ENCODE measurements at places on chromosomes 3 and 15.

DNA sequence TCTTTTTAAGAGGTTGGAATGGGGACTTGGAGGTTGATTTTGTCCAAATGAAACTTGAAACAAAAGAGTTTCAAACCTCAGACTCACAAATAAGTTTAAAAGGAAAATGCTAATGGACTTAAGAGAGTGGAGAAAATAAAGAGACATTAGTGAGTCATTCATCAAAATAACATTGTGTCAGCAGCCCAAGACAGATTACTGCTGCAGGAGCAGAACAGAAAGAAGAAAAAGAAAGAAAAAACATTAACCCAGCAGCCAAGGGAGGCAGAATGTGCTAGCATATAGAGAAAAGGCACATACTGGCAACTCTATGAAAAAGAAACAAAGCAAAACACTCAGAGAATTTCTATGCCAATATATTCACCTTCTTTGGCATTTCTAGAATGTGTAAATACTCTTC is 42.6 kb downstream of the ADAMTS9 start:
- DNase-seq = no peak

DNA sequence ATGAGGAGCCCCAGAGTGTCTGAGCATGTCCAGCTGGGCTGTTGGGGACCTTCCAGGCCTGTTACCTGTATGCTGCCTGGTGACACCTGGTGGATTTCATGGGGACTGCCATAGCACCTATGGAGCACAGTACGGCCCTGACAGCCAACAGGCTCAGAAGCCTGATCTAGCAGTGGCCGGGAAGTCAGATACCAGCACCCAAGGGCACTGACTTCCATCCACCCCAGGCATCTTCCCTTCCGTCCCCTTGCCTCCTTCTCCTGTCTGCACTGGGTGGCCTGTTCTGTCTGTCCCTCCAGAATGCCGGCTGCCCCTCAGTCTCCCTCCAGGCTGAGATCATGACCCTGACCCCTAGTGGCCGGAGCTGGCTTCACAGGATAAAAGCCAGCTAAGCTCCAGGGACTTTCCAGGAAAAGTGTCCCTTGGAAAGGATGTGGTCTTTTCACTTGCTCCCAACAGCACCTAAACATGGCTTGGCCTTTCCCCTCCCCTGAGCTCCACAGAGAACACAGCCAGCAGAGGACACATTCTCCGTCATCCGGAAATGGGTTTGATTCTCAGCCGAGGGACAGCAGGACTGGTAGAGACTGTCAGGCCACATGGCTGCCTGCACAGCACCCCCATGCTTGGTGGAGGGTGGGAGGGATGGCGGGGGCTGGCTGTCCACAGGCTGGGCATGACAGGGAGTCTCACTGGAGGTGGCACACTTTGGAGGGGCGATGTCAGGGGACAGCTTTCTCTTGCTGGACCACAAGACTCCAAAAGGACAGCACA is 9.5 kb downstream of the RPS17 start:
- peak; percentile 81 for DNase-seq

- no peak for DNase-seq
These were observed 74.4 kb upstream of the MDFIC2 start for GRCh38 chr3:70386846-70387245.

- DNase-seq = no peak
These were observed 41.4 kb downstream of the SUMF1 start for GRCh38 chr3:4425707-4426106.

DNA sequence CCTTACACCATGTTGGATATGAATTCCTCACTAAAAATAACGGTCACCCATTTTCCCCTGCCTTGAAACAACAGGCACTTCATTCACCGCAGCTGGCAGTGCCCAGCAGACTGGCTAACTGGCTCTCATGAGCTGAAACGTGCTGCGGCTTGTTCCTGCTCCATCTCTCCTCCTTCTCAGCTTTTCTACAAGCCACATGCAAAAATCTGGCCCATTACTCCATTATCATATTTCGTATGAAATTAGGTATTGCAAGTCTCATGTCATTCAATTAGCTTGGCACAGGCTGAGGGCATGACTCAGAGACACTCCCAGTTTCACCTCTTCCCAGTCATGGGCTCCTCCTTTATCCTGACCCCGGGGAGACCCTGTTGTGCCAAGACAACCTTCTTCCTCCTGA is 60.0 kb downstream of the MAGEF1 start:
- no peak for DNase-seq

DNA sequence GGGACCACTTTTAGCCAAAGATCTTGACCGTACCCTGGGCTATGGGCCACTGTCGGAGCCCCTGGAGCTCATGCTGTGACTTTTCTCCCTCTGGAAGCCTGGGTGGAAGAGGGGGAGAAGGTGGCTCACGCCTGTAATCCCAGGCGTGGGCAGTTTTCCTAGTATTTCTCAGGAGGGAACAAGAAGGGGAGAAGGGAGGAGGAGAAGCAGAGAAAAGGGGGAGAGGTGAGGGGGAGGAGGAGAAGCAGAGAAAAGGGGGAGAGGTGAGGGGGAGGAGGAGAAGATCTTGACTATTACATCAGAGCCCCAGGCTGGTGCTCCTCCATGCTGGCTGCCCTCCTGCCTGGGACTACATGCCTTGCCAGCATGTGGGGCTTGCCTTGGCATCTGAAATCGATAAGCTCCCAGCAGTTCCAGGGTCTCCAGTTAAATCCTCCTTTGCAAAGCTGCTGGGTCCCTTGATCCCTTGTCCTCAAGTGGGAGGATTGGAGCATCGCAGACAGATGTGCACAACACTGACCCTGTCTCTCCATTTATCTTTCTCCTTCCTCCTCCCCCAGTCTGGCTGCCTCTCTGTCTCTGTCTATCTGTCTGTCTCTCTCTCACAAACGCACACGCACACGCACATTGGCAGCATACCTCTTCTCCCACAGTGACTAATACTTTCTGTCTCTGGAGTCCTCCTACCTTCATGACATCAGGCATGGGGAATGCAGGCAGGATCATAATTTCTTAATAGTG is 41.6 kb downstream of the MRAS start:
- no peak for DNase-seq

- no peak for DNase-seq
These were observed 10.1 kb downstream of the CEMIP start for GRCh38 chr15:80789296-80789695.

DNA sequence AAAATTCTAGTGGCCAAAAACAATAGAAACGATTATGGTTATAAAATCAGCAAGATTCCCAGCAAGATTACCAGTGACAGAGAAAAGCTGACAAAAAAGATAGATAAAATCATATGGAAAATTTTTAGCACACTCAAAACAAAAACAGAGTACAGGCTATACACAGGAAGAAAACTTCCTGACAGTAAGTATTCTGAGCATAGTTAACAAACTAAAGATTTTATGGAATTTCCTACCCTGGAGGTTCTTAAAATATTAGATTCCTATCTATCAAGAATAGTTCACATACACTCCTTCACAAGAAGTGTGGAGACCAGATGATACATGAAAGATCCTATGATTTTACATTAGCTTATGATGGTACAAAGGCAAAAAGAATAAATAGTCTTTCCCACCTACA is 50.8 kb downstream of the ZNF148 start:
- DNase-seq = no peak

- no peak for DNase-seq
These were observed 317.1 kb upstream of the TGFBR2 start for GRCh38 chr3:30289324-30289723.

DNA sequence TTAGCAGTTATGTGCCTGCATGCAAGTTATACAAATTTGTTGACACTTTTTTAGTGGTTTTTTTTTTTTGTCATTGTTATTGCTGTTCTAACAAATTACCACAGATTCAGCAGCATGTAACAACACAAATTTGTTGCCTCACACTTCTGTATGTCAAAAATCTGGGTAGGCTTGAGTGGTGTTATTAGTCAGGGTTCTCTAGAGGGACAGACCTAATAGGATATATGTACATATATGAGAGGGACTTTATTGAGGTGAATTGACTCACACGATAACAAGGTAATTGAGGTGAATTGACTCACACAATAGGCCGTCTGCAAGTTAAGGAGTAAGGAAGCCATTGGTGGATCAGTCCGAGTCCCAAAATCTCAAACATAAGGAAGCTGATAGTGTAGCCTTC is 15.0 kb upstream of the PLSCR1 start:
- DNase-seq = no peak

DNA sequence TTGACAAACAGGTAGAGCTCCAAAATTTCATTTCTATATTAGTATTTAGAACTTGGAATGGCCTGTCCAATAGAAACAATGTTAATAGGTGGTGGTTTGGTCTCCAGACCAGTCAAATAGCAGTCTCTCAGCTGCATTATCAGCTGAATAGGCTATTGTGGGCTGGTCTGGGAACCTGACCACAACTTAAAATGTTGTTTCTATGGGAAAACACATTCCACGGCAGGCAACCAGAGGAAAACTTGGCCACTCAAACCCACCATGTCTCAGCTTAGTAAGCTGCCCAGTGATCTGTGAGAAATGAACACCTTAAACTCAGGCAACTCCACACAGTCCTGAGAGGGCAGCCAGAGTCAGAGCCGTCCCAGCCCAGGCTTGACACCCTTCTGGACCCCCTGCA is 20.4 kb downstream of the FBN1 start:
- no peak for DNase-seq

- no peak for DNase-seq
These were observed 80.4 kb upstream of the IGF1R start for GRCh38 chr15:98567951-98568350.

GRCh38 chr3:9951962-9952805 is at the start of gene PRRT3:
Gene PRRT3, minus strand, starts transcription at chr3:9952408. Its CDS starts 2,293 bp downstream, at chr3:9950115.
- DNase-seq = no peak

DNA sequence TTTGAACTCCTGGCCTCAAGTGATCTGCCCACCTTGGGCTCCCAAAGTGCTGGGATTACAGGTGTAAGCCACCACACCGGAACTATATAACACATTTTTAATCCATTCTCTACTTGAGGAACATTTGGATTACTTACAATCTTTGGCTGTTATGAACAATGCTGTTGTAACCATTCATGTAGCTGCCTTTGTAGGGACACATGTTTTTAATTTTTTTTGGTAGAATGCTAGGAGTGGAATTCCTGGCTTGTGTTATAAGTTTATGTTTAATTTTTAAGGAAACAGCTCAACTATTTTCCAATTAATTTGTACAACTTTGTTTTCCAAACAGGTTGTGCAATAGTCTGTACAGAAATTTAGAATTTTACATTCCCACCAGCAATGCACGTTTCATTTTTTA is 51.7 kb downstream of the GPR149 start:
- no peak for DNase-seq

- DNase-seq = peak; percentile 64
These were observed 19.0 kb downstream of the SYNM start for GRCh38 chr15:99123713-99124451.

- DNase-seq = no peak
These were observed 29.3 kb upstream of the C15orf39 start for GRCh38 chr15:75172284-75172820.

GRCh38 chr15:42153874-42154211 is 2.6 kb downstream of the PLA2G4F start:
- DNase-seq = peak; percentile 55

DNA sequence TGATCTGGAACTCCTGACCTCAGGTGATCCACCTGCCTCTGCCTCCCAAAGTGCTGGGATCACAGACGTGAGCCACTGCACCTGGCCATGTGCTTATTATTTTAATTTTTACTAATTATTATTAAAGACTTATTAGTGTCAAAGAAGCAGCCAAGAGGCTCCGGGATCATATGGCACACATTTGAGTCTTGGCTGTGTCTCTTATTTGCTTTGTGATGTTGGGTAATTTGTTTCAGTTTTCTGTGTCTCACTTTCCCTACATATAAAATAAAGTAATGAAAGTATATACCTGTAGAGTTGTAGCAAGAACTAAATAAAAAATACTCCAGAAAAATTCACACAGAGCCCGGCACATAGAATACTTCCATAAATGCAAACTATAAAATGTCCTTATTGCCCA is 238.0 kb upstream of the TBL1XR1 start:
- DNase-seq = no peak

DNA sequence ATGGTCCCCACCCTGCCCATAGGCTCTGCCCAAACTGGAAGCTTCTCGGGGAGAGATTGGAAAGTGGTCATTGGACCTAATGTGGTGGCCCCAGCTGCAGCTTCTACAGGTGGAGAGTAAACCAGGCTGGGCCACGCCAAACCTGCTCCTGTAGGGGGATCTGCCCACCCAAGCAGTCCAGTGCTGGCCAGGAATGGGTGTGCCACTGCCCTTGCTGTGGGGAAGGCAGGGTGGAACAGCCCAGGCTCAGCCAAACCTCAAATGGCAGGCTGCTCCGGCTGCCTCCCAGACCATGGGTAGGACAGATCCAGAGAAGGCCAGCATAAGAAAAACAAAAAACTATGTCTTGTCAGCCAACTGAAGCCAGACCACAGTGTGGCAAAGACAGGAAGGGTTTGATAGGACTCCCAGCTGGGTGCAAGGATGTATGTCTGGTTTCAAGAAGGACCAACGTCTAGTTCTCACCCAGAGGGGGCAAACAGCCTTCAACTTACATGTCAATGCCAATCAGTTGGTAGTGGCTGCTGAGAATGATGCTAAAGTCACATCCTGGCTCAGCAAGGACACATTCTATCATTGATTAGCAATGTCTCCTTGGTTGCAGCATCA is 267.3 kb downstream of the UACA start:
- no peak for DNase-seq
